Epithelial cell of prostate (primary cell): ENCODE measurements at places on chromosomes 12 and 14.

GRCh38 chr12:52631264-52631663 is 12.9 kb upstream of the KRT73 start:
- no peak for DNase-seq

GRCh38 chr12:13367973-13368372 is 171.4 kb downstream of the EMP1 start:
- no peak for DNase-seq

DNA sequence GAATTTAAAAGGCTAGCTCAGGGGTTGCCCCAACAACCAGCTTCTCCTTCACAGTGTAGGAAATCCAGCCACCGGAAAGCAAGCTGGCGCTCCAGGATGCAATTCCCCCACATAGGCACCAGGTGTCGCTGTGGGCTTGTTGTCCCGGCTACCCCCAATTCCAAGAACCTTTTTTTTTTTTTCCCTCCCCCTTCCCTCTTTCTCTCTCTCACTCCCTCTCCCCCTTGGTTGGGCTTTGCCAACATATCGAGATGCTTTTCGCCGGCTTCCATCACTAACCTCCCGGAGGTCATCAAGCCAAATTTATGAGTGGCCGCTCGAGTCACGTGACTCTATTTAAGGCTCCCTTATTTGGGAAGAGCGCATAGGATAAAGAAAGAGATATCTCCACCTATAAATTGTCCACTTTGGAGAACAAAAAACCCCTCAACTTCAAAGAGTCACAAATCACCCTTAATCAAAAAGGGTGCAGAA is at the start of gene HOXC5:
Gene HOXC5 (plus strand): TSS at position 424 of the 474 bp plus-strand sequence. CDS start 73 bp downstream, outside the sequence.
- no peak for DNase-seq

DNA sequence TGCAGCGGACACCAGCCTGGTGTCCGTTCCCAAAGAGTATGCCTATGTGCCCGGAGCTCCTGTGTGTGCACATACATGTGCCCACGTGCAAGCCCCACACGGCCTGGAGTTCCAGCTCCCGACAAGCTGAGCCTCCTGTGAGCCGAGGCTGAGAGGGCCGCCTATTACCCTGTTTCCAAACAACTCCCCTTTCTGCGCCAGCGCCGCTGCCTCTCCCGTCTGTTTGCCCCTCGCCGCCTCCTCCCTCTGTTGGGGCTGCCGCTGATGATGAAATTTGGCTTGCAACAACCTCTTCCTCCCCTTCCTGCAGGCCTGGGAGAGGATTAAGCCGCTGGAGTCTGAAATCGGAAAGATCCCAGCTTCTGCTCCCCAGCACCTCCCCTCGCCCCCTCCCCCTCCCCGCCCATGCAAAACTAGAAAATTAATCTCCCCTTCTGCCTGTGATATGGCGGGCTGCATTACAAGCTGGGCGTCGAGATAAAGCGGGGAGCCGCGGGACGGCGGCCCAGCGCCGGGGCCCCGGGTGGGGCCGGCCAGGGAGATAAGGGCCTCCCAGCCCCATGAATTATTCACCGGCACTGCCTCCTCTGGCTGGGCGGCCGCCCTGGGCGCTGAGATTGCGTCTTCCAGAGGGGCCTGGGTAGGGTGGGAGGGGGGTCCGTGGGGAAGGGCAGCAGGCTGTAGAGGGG is 6.8 kb upstream of the ASIC1 start:
- no peak for DNase-seq

DNA sequence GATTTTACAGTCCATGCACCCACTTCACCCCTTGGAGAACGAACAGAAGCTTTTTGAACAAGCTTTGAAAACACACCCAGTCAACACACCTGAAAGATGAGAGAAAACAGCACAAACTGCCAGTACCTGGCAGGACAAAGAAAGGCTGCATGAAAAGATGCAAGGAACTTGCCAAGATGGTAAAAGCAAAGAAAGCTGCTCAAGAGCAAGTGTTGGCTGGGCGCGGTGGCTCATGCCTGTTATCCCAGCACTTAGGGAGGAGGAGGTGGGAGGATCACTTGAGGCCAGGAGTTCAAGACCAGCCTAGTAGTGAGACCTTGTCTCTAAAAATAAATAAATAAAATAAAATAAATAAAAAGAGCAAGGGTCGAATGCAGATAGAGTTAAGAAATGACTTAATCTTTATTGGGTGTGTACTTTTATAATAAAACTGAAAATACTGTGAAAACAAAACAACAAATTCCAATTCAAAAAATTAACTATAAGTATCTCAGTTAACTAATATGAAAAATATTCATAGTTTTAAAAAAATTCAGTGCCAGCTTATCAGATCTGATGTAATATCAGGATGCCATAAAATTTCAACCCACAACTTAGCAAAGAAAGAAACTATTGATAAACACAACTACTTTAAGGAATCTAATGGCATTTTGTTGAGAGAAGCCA is 59.2 kb downstream of the HECTD4 start:
- DNase-seq = no peak

DNA sequence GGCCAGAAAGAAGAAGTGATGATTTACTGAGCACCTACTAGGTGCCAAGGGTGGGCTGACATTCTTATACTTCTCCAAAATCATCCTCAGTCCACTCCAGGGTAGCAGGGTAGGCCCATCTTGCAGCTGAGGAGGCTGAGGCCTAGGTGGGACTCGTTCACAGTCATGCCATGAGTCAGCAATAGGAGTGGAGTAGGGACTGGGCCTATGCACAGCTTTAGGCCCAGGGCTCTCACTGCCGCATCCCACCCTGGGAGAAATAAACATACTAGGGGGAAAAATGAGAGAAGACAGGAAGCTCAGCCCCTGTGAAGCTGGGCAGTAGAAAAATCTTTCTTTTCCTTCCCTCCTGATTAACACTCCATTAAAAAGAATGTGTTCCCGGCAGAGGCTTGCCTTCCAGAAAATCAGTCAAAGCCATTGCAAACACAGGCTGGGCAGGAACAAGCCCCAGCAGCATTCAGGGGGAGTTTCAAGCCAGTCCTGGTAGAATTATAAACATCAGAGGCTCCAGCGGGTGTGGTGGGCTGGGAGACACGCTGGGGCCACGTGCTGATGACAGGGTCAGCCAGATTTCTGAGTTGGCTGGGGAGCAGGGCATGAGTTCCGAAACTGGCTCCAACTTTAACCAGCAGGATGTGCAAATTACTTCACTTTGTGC is 1.8 kb downstream of the HSPB8 start:
- DNase-seq = no peak

GRCh38 chr12:63928305-63928704 is 83.8 kb downstream of the SRGAP1 start:
- no peak for DNase-seq

DNA sequence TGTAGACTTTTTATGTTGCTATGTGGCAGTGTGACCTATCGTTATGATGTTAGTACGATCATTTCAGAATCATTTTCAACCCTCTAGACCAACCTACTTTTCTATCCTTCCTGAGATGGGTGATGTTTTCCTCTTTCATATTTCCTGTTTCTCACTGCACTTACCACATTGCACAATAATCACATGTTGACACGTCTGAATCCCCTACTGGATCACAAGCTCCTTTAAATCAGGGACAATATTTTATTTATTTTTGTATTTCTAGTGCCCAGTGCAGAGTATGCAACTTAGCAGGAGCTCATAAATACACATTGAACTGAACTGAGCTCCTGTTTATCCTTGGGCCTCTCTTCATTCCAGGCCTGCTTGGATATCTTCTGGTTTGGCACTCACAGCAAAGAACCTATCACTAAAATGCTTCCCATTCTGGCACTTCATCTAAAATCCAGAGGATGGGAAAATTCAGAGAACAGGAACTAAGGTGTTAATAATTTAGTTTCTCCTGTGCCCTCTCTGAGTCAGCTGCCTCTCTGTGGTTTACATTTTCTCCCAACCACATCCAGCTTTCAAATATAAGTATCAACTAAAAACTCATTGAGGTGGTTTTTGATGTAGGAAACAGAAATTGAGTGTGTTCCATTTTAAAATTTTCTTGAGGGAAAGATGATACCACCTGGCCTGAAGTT is 69.4 kb upstream of the DYRK2 start:
- DNase-seq = no peak

GRCh38 chr12:118033902-118034301 is 17.4 kb downstream of the RFC5 start:
- no peak for DNase-seq

- no peak for DNase-seq
Observed at GRCh38 chr14:91398707-91399106, 18.9 kb downstream of the CCDC88C start.

DNA sequence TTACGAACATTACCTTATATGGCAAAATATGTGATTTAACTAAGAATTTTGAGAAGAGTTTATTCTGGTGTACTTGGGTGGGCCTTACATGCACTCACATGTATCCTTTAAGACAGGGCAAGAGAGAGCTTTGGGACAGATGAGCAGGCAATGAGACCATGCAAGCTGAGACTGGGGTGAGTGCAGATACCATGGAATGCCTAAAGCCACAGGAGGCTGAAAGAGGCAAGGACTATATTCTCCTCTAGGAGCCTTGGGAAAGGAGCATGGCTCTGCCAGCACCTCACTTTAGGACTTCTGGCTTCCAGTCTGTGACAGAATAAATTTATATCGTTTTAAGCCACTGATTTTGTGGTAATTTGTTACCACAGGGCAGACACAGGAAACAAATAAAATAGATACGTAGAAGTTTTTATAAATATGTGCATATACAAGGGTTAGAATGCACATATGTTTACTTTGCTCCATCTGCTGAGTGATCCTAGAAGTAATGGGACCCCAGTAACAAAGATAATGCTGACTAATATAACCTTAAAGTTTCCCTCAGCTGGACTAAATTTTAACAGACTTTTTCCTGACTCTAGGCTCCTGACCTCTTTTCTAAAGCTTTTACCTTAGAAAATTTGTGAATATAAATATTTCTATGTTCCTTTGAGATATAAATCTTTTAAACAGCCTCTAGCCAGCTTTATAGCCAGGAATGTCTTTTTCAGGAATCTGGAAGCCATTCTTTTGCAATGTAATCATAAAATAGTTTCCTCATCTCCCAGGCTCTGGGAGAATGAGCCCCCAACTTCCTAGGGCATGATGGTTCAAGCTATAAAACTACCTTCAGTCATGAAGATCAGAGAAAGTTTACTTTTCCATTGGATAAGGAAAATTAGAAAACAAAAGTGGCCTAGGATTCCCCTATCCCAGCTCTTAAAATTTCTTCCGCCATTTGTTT is 216.8 kb downstream of the PPFIA2 start:
- no peak for DNase-seq

DNA sequence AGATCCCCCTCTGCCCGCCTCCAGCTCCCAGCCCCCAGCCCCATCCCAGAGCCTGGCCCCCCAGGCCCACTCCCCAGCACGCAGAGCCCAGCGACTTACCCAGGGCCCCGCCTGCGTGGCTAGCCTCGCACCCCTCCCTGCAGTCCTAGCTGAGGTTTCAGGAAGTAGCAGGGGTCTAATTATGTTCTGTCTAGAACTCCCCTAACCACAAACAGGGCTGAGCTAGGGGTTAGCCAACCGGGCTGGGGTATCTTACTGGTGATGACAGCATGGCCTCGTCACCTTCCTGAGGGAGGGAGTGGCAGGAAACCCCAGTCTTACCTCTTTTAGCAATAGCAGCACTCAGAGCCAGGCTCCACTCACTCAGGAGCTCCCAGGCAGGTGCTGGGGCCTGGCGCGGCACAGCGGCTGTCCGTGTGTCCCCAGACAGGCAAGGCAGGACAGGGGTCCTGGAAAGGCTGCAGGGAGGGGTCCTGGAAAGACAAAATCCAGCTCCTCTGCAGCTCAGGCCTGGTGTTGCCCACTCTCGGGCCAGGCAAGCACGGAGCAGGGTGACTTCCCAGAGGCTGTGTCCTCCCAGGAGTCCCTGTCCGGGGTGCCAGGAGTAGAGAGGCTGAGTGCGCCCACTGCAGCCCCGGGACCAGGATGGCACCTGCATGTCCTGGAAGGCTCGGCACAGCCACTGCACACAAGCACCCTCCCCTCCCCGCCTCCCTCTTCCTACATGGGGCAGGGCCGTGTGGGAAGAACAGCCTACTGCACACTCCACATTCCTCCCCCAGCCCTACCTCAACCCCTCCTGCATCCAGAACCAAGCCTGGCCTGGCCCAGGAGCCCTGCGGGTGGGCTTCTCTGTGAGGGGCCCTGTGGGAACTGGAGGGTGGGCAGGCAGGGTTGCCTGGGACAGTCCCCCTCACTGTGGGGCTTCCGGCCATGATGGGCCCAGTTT is at the start of gene GPR132:
Gene GPR132 (minus strand): TSS at position 151 of the 949 bp plus-strand sequence. CDS start 10,010 bp downstream, outside the sequence.
- DNase-seq = no peak

DNA sequence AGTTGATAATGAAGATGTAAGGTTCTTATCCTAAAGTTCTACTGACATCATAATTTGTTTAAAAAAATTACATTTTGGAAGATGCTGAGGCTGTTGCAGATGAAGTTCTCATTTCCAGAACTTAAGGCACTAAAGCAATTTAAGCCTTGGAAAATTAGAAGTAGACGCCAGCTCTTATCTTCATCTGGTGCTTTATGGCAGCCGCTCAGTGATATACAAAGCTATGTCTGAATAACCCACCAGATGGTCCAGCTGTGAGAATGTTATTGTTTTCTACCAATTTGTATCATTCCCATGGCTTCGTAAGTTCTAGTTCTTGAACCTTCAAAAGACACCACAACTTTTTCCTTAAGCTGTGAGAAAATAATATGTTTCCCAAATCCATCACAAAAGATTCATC is 212.1 kb upstream of the ARID2 start:
- no peak for DNase-seq

GRCh38 chr14:105852378-105853088 is 326.1 kb downstream of the TMEM121 start:
- DNase-seq = no peak

GRCh38 chr12:79414252-79414651 is 276.5 kb downstream of the PAWR start:
- DNase-seq = no peak

DNA sequence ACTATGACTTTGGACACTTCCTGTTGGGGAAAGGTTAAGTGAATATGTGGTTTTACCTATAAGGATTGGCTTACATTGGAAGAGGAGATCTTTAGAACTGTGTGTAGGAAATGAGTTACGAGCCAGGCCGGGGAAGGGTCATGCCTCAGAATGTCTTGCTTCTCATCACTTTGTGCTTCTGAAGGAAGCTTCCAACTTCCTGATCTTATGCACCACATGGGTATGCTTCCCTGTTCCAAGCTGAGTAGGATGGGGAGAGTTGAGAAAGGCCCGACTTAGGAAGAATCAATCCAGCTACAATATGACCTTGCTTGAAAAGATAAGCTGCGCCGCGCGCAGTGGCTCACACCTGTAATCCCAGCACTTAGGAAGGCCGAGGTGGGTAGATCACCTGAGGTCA is 59.9 kb downstream of the STXBP6 start:
- DNase-seq = no peak

DNA sequence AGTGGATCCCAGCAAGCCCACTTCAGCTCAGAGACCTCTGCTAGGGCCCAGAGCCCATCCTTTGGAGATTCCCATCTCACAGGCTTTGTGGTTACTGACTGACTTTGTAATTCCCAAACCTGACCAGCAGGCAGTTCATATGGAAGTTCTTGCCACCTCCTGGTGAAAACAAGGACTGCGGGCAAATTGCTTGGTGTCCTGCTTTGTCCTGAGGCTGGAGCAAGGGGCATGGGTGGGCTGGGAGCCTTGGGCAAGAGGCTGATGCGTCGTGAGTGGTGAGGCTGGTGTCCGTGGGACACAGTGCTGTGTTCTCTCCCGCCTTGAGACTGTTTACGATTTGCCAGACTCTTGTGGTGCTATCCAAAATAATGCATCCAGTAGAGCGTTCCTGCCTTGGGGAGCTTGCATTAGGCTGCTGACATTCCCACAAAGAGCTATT is 91.0 kb downstream of the LRRC74A start:
- DNase-seq = no peak

- DNase-seq = no peak
Observed at GRCh38 chr14:23896609-23897153, 56.9 kb upstream of the DHRS4 start.
